Neural progenitor cell (in vitro differentiated cells): ENCODE measurements at places on chromosomes 1 and 21. TPM values are rescaled to one million over a fixed set of nuclear protein-coding genes. Genes with fewer than 3 reads are reported as not detected.

Gene LCE2B
- total RNA-seq, result not detected in 2 replicates

Gene ICOSLG
- 0.22 and 0.25 TPM in 2 replicates for total RNA-seq

Gene GPR52
- total RNA-seq, result 0.84 TPM in 2 replicates

Gene TNNT2
- 3.1 and 13.2 TPM in 2 replicates for total RNA-seq

Gene ERICH3
- total RNA-seq, result 0.03 TPM in 1 of 2 replicates, not detected in the other

Gene REN
- not detected in 2 replicates for total RNA-seq

Gene BTBD8
- 9.6 and 14.3 TPM in 2 replicates for total RNA-seq

Gene FCMR
- not detected in 2 replicates for total RNA-seq

Gene SMIM12
- 9.5 and 20.2 TPM in 2 replicates for total RNA-seq

Gene RRP1
- total RNA-seq, result 18.4 and 32.5 TPM in 2 replicates
